ENCODE measurements at places on chromosomes 13 and 19. TPM values are rescaled to one million over a fixed set of nuclear protein-coding genes. Genes with fewer than 3 reads are reported as not detected.

DNA sequence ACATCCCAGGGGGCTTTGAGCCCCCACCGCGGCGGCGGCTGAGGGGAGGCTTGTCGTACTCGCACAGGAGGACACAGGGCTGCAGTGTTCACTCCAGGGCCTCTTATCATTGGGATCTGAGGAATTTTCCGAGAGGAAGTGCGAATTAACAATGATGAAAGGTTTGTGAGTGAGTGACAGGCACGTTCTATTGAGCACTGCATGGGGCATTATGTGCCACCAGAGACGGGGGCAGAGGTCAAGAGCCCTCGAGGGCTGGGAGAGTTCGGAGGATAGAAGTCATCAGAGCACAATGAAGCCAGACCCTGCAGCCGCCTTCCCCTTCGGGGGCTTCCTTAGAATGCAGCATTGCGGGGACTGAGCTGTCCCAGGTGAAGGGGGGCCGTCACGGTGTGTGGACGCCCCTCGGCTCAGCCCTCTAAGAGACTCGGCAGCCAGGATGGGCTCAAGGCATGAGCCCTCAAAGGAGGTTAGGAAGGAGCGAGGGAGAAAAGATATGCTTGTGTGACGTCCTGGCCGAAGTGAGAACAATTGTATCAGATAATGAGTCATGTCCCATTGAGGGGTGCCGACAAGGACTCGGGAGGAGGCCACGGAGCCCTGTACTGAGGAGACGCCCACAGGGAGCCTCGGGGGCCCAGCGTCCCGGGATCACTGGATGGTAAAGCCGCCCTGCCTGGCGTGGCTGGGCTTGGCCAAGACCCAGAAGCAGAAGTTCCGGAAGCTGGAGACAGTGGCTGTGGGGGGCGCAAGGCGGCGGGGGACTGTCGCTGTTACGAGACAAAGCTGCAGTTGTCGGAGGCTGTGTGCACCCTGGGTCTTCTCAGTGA lies 53.9 kb downstream of the MCF2L start:
- peaks cover 21% of the 10 kb centered on the region for H3K4me1 ChIP-seq
- H3K27ac ChIP-seq, result no peak overlapping the region

GRCh38 chr13:19836472-19836871 lies 27.0 kb downstream of the ZMYM5 start:
- H3K4me3 ChIP-seq, result no peak overlapping the region
- H3K27ac ChIP-seq, result no peak overlapping the region
- DNase-seq, result no peak
- no peaks in the 10 kb centered on the region for H3K4me1 ChIP-seq
- peaks cover 79% of the 10 kb centered on the region for H3K36me3 ChIP-seq

DNA sequence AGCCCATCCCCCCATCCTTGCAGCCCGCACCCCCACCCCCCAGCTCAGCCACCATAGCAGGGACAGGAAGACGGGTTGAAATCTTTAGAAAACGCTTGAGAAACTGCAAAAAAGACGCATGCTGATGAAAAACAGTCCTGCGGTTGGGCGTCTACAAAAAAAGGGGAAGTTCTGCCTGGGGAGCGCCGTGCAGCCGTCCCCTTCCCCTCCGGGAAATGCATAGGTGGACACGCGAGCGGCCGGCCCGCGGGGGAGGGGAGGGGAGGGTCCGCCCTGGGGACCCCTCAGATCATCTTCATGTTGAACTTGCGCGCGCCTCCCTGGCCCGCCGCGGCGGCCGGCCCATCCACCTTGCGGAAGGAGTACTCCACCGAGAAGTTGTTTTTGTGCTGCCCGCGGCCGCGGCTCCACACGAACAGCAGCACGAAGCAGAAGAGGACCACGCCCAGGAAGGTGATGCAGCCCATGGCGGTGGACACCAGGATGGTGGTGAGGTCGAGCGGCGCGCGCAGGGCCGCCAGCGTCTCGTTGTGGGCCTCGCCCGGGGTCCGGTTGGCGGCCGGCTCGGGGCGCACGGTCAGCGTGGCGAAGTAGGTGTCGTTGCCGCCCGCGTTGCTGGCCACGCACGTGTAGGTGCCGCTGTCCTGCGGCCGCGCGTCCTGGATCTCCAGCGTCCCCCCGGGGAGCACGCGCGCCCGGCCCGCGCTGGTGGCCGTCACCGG lies 7.9 kb upstream of the PEAK3 start:
- H3K27me3 ChIP-seq, result peaks cover 35% of the 10 kb centered on the region
- peak overlapping the region; percentile 46 for H3K4me3 ChIP-seq
- DNase-seq, result no peak
- H3K36me3 ChIP-seq, result no peaks in the 10 kb centered on the region
- peaks cover 26% of the 10 kb centered on the region for H3K4me1 ChIP-seq

- H3K36me3 ChIP-seq, result no peaks in the 10 kb centered on the region
- no peaks in the 10 kb centered on the region for H3K4me1 ChIP-seq
- no peak overlapping the region for H3K4me3 ChIP-seq
These were observed 76.6 kb upstream of the POMP start for GRCh38 chr13:28582225-28582891.

DNA sequence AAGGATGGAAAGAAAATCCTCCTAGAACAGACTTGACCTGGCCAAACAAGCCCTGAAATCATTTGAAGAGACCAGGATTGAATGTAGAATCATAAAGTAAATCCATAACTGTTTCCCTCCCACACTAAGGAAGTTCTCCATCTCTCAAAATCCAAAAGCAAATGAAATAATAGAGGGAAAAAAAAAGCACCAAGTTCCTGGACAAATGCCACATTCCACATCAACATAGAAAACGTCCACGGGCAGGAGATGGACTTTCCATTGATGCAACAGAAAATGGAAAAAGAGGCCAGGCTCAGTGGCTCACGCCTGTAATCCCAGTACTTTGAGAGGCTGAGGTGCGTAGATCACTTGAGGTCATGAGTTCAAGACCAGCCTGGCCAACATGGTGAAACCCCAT lies 56.2 kb downstream of the INSR start:
- no peak overlapping the region for H3K27ac ChIP-seq
- H3K36me3 ChIP-seq, result no peaks in the 10 kb centered on the region
- no peak for DNase-seq
- H3K4me3 ChIP-seq, result no peak overlapping the region
- H3K27me3 ChIP-seq, result no peaks in the 10 kb centered on the region

GRCh38 chr13:41942462-41943094 lies 18.3 kb downstream of the VWA8 start:
- H3K36me3 ChIP-seq, result no peaks in the 10 kb centered on the region
- no peaks in the 10 kb centered on the region for H3K27me3 ChIP-seq
- peak overlapping the region; percentile 27 for H3K27ac ChIP-seq
- no peak for DNase-seq
- peaks cover 3% of the 10 kb centered on the region for H3K4me1 ChIP-seq

DNA sequence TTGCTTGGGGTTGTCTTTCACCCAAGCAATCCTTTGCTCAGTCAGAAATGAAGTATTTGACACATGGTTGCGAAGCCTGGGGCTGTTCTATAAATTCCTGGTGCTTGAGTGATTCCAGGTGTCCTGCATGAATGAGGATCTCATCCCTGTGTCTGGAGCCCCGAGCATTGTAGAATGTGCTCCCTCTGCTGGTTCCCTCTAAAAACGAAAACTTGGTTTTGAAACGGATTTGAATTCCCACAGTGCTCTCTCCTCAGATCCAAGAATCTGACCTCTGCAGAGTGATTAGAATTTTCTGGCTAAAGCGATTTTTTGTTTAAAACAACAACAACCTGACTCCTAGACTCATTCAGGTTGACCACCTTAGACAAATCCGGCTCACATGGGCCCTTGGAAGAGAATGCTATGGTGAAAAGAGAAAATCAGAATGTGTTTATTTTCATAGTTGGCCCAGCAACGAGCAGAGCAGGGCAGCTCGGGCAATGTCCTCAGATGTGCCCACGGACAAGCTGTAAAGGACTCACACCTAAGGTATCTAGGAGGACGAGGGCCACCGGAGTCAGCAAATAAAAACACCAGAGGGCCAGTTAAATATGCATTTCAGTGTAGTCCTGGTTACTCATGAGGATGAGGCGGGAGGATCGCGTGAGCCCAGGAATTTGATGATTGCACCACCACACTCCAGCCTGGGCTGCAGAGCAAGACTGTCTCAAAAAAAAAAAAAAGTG lies 8.7 kb upstream of the ATP12A start:
- no peaks in the 10 kb centered on the region for H3K36me3 ChIP-seq
- H3K27ac ChIP-seq, result no peak overlapping the region
- no peaks in the 10 kb centered on the region for H3K4me1 ChIP-seq
- no peak overlapping the region for H3K4me3 ChIP-seq

DNA sequence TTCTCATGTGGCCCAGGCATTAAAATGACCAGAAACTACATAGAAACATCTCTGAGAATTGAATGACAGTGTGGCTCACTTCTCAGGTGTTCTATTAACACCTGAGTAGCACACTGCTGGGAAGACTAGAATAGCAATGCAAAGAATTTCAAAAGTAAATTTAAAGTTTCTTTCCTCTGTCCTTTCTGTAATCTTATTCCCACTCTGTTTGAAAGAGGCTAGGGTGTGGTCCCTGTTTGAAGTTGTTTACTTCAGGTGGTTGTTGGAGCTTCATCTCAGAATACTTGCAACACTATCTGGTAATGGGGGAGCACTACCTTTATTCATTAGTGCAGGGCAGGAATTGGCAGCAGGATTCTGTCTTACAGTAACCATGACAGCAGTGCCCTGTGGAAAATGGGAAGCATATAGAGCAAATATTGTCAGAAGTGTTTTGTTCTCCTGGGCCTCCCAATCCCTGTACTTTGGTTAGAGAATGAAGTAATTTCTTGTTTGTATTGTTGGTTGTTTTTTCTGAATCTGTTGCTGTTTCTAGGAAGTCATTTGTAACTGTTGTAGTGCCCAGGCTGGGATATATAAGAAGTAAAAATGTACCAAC lies 1210.2 kb upstream of the ATXN8OS start:
- no peaks in the 10 kb centered on the region for H3K4me1 ChIP-seq
- no peak overlapping the region for H3K27ac ChIP-seq

GRCh38 chr13:29457299-29457698 lies 138.2 kb downstream of the SLC7A1 start:
- H3K4me3 ChIP-seq, result no peak overlapping the region
- H3K27me3 ChIP-seq, result no peaks in the 10 kb centered on the region
- no peaks in the 10 kb centered on the region for H3K36me3 ChIP-seq
- H3K27ac ChIP-seq, result no peak overlapping the region

GRCh38 chr19:49362048-49362928 lies at the start of gene TEAD2:
Gene TEAD2 (minus strand): TSS chr19:49362416. CDS start chr19:49360075, 2,341 bp downstream.
- no peaks in the 10 kb centered on the region for H3K27me3 ChIP-seq
- H3K27ac ChIP-seq, result peak within 1 kb of the TSS; percentile 98
- peaks cover 24% of the 10 kb centered on the region for H3K36me3 ChIP-seq

DNA sequence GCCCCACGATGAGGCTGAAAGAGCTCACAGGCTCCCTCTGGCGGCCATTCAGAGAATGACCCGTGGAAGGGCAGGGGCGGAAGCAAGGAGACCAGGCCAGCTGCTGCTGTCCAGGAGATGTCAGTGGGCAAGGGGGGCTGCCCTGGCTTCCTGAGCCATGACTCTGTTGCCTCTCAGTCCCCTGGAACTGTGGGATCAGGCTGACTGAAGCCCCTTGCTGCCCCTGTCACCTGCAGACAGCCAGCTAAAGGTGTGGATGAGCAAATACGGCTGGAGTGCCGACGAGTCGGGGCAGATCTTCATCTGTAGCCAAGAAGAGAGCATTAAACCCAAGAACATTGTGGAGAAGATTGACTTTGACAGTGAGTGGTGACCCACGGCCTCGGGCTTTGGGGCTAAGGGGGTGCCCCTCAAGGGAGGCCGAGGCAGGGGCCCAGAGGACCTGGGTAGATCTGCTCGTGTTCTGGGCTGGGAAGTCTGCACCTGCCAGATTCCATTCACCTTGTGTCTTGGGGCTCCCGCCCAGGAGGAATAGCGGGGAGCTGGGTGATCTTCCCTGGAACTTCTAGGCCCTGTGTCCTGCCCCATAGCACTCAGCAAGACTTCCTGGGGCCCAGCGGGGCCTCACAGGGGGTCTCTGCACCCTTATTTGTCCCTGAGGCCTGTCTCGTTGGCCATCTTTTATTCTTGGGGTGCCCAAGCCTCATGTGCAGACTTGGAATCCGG lies 12.5 kb upstream of the ACTN4 start:
- H3K36me3 ChIP-seq, result peaks cover 77% of the 10 kb centered on the region
- no peaks in the 10 kb centered on the region for H3K27me3 ChIP-seq
- H3K4me1 ChIP-seq, result peaks cover 8% of the 10 kb centered on the region
- H3K27ac ChIP-seq, result peak overlapping the region; percentile 52
- H3K4me3 ChIP-seq, result no peak overlapping the region

DNA sequence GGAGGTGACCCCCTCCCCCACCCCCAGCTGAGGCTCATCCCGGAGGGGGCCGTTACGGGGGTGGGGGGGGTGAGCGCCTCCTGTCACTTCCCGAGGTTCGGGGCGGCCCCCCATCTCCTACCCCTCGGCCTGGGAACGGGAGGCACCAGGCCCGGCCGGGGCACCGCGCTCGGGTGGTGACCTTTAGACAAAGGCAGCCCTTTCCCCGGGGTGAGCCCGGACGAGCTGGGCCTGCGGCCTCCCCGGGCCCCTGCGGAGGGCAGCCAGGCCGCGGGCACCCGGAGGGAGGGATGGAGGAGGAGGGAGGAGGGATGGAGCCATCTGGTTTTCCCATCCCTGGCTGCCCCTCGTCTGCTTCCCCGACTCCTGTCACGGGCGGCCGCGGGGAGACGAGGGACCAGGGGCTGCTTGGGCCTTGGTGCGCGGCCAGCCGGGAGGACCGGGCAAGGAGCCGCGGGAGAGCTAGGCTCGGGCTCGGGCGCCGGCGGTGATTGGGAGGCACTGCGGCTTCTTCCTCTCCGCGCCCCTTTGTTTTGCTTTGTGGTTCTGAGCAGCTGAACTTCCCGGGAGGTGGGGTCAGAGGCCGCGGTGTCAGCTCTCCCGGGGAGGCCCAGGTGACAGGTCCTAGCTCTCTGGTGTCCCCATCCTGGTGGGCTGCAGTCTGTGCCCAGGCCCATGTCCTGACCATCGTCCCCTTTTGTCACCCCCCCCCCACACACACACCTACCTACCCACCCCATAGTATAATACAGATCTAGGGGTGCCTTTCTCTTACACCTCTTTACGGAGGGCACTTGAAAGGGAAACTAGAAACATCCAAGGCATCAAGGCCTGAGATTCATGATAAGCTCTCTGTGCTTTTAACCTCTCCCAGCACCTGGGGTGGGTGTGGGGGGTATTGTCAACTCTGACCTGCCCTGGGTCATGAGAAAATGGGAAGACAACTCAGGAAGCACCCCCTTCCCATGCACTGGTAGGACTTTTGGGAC lies 1.3 kb downstream of the BICRA start:
- H3K27me3 ChIP-seq, result no peaks in the 10 kb centered on the region
- peak overlapping the region; percentile 99 for H3K27ac ChIP-seq
- peaks cover 43% of the 10 kb centered on the region for H3K4me1 ChIP-seq
- H3K36me3 ChIP-seq, result peaks cover 9% of the 10 kb centered on the region
- peak; percentile 62 for DNase-seq

The MEX3D gene
- total RNA-seq, result 6.1 TPM

The GPR4 gene
- 2.7 TPM for total RNA-seq

The STAP2 gene
- 0.67 TPM for total RNA-seq

The MAST1 gene
- total RNA-seq, result 1.7 TPM

The CALR3 gene
- not detected for total RNA-seq

The ATP4A gene
- not detected for total RNA-seq

The DMKN gene
- 9.1 TPM for total RNA-seq

The OR7C1 gene
- total RNA-seq, result not detected
